ENCODE measurements at places on chromosomes 16 and 17. TPM values are rescaled to one million over a fixed set of nuclear protein-coding genes. Genes with fewer than 3 reads are reported as not detected.

GNG13 gene
- total RNA-seq = not detected

DNA sequence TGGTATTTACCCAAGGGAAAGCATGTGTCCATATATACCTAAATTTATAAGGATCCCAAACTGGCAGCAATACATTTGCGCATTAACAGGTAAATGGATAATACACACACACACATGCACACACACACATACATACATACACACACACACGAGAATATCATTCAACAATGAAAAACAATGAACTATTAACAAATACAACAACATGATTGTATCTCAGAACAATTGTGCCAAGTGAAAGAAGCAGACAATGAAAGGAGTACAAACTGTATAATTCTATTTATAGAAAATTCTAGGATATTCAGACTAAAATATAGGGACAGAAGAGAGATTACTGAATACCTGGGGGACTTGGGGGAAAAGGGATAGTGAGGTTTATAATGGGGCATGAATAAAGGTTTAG lies 323.0 kb downstream of the KCNJ2 start:
- H3K36me3 ChIP-seq = no peaks in the 10 kb centered on the region
- H3K4me1 ChIP-seq = no peaks in the 10 kb centered on the region
- no peaks in the 10 kb centered on the region for H3K27me3 ChIP-seq
- no peak overlapping the region for H3K4me3 ChIP-seq
- no peak for DNase-seq
- no peak overlapping the region for H3K27ac ChIP-seq

DNA sequence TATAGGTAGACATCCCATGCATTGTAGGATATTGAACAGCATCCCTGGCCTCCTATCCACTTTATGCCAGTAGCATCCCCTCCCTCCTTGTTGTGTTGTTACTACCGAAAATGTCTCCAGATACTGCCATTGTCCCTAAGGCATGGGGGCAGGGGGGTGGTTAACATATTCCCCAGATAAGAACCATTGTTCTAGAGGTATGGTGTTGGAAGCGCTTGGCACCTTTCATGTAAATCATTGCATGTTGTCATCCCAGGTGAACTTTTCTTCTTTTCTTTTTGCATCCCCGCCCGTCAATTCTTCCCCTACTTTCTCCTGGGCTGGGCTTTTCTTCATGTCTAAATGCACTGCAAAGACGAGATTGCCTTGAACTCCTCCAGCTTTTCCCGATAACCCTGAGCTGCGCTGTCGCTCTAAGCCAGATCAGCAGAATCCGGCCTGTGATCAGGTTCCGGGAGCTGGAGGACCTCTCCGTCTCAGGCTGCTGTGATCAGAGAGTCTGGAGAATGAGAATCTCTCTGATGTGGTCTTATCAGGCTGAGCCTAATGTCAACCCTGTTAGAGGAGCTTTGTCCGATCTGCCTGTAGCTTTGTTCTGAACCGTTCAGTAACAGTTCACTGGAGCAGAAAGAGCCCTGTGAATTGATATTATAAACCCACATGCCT lies 76.2 kb downstream of the RBFOX1 start:
- no peak overlapping the region for H3K27ac ChIP-seq
- H3K4me3 ChIP-seq = no peak overlapping the region
- no peak for DNase-seq
- no peaks in the 10 kb centered on the region for H3K36me3 ChIP-seq

GRCh38 chr17:53948323-53948722 lies 125.6 kb downstream of the KIF2B start:
- no peaks in the 10 kb centered on the region for H3K36me3 ChIP-seq
- H3K27ac ChIP-seq = no peak overlapping the region
- no peaks in the 10 kb centered on the region for H3K27me3 ChIP-seq

GRCh38 chr16:66906916-66907836 lies 11.5 kb downstream of the CDH16 start:
- H3K36me3 ChIP-seq = no peaks in the 10 kb centered on the region
- no peak overlapping the region for H3K4me3 ChIP-seq
- H3K4me1 ChIP-seq = peaks cover 4% of the 10 kb centered on the region
- DNase-seq = no peak
- no peaks in the 10 kb centered on the region for H3K27me3 ChIP-seq
